ENCODE measurements at places on chromosomes 6 and 20.

- peak; percentile 8 for DNase-seq
Observed at GRCh38 chr6:30006170-30007131, 54.6 kb upstream of the POLR1H start.

DNA sequence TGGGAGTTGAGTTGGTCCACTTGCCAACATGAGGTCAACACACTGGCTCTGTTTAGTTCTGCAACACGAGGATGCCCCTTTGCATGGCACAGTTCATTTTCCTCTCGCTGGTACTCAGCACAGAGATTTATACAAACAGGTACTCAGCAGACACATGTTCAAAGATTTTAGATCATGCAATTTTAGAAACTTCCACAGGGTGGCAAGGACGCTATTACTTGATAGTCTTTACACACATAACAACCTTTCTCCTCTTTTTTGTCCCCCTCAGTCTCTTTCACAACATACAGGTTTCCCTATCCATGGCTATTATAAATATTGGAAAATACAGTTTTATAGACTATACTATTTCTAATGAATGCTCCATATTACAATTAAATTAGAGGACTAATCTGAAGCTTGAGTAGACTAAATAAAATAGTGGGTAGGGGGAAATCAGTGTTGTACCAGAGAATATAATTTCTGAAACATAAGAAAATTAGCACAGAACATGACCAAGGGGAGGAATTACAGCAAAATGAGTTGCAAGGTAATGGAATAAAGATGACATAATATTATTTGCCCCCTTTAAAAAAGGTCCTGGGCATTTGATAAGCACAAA lies 331.8 kb upstream of the BTBD3 start:
- no peak for DNase-seq

GRCh38 chr6:112874881-112875280 lies 527.8 kb downstream of the RFPL4B start:
- no peak for DNase-seq

GRCh38 chr20:15603506-15603905 lies 969.7 kb downstream of the KIF16B start:
- DNase-seq: no peak

- no peak for DNase-seq
Observed at GRCh38 chr20:3686867-3687321, 5.1 kb upstream of the ADAM33 start.

GRCh38 chr6:109023356-109023925 lies 71.2 kb downstream of the SESN1 start:
- no peak for DNase-seq

GRCh38 chr20:34713194-34713943 lies 9.2 kb downstream of the TP53INP2 start:
- no peak for DNase-seq

- DNase-seq: no peak
Observed at GRCh38 chr6:132236744-132237143, 164.5 kb downstream of the MOXD1 start.

- peak; percentile 64 for DNase-seq
Observed at GRCh38 chr6:31568537-31568961, 3.5 kb upstream of the LTA start.

DNA sequence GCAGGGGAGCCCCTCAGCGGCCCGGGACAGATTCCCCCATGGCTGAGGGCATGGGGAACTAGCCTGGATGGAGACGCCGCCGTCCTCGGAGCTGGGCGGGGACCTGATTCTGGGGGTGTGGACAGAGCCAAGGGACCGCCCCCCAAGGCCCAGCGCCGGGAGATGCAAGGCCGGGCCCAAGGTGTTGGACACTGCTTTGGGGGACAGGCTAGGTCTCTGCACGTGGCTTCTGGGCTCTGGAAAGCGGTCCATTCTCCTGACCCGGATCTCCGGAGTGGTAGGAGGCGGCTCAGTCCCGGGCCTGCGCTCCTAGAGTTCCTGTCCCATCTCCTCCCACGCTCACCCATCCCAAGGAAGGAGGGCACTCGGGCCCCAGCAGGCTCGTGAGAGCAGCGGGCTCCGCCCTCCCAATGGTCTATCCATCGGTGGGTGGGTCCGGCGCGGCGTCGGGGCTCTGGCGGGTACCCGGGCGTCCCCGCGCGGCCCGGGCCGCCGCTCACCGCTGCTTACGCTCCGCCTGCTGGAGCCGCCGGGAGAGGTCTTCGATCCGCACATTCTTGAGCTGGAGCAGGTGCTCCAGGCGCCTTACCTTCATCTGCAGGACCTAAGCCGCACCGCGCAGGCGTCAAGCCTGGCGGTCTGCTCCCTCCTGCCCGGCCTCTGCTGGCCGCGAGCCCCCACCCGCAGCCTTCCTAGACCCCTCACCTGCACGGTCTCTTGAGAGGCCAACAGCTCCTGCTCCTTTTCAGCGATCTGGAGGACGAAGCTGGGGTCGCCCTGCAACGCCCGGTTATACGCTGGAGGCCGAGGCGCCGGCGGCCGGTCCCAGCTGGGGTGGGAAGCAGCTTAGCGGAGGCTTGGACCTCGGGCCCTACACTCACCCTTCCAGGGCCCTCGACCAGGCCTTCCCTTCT lies 3.3 kb downstream of the SPEF1 start:
- DNase-seq: no peak

- no peak for DNase-seq
Observed at GRCh38 chr6:108737594-108738546, 110.4 kb upstream of the ARMC2 start.

DNA sequence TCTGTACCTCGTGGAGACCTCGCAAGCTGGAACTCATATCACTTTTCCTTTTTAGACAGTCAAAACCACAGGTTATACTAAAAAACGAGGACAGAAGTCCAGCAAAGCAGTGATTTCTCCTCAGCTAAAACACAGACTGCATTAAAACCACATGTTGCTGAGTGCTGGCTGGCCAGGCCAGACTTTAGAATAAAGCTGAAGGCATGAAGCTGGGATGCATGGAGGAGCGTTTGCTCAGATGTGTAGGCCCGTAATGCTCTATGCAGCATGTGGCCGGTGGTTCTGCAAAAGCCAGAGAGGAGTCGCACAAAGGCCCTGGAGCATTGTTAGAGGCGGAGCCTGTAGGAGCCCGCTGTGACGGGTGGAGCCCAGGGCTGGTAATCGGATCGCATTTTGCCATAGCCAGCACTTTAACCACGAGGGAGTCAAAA lies 83.6 kb downstream of the SMOC2 start:
- DNase-seq: no peak

- peak; percentile 37 for DNase-seq
Observed at GRCh38 chr6:148747471-148748165, 788 bp downstream of the UST start.

- no peak for DNase-seq
Observed at GRCh38 chr20:11091511-11091910, 417.7 kb upstream of the JAG1 start.

DNA sequence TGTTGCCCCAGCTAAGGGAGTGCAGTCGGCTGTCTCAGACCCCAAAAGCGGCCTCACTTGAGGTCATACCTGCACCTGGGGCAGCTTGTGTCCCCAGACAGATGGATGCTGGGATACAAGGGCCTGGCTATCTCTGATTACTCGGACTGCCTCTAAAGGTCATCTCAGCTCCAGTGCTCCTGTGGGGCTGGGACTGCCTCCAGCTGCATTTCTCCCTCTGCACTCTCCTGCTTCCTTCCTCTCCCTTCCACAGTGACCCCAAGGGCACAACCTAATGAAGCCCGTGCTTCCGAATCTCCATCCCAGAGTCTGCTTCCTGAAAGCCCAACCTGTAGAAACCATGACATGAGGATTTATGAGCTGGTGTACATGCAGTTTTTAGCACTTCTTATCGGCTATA lies 22.8 kb upstream of the OCSTAMP start:
- DNase-seq: no peak

GRCh38 chr6:145630598-145630997 lies 104.7 kb downstream of the EPM2A start:
- no peak for DNase-seq

All from naive thymus-derived CD8-positive, alpha-beta T cell (primary cell).